ENCODE measurements at places on chromosomes 1 and 21. TPM values are rescaled to one million over a fixed set of nuclear protein-coding genes. Genes with fewer than 3 reads are reported as not detected.

- no peaks in the 10 kb centered on the region for H3K36me3 ChIP-seq
- no peaks in the 10 kb centered on the region for H3K27me3 ChIP-seq
- no peaks in the 10 kb centered on the region for H3K4me1 ChIP-seq
- DNase-seq, result no peak
These were observed 59.9 kb upstream of the SOX13 start for GRCh38 chr1:204013052-204013451.

- H3K4me3 ChIP-seq, result no peak overlapping the region
- H3K27ac ChIP-seq, result no peak overlapping the region
- H3K36me3 ChIP-seq, result no peaks in the 10 kb centered on the region
- H3K27me3 ChIP-seq, result no peaks in the 10 kb centered on the region
- no peak for DNase-seq
- H3K4me1 ChIP-seq, result no peaks in the 10 kb centered on the region
These were observed 362.4 kb upstream of the PKN2 start for GRCh38 chr1:88321706-88322105.

DNA sequence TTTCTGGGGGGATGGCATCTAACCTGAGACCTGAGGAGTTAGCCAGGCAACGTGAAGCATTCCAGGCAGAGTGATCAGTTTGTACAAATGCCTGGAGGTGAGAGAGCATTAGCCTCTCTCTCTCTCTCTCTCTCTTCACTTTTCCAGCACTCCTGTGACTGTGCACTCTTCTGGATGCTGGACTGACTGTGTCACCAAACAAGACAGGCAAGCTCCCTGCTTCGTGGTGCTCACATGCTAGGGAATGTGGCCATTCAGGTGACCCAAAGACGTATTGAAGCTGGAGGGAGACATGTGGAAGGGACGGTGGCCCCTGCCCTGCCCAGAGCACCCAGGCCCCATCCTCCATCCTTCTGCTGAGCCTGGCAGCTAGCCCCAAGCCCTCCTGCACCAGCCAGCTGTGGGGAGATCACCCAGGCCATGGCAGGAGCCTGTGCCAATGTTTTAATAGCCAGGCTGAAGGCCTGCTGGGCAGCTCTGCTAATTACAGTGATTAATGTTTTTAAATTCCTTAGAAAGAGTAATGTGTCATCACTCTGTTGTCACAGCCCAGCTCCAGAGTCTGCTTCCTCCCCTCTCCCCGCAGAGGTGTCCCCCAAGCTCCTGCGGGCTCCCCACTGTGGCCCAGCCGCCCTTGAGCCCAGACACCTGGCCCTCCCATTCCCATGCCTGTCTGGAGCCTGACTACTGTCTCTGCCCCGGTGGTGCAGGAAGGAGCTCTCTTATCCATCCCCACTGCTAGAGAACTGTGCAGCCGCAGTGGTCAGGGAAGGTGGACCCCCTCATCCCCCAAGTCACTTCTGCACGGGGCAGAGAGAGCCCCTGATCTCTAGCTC is 48.9 kb downstream of the UBIAD1 start:
- peak overlapping the region; percentile 87 for H3K27ac ChIP-seq
- peaks cover 25% of the 10 kb centered on the region for H3K4me1 ChIP-seq
- peaks cover 4% of the 10 kb centered on the region for H3K27me3 ChIP-seq
- peak overlapping the region; percentile 74 for H3K4me3 ChIP-seq
- DNase-seq, result no peak
- H3K36me3 ChIP-seq, result no peaks in the 10 kb centered on the region

GRCh38 chr21:16441789-16442188 is 712.0 kb downstream of the USP25 start:
- no peak for DNase-seq
- no peaks in the 10 kb centered on the region for H3K36me3 ChIP-seq
- H3K4me3 ChIP-seq, result no peak overlapping the region

- no peaks in the 10 kb centered on the region for H3K36me3 ChIP-seq
- H3K4me3 ChIP-seq, result no peak overlapping the region
- no peaks in the 10 kb centered on the region for H3K27me3 ChIP-seq
- H3K27ac ChIP-seq, result no peak overlapping the region
- DNase-seq, result no peak
These were observed 67.8 kb downstream of the RGS2 start for GRCh38 chr1:192876633-192877032.

- peaks cover 45% of the 10 kb centered on the region for H3K36me3 ChIP-seq
- H3K4me3 ChIP-seq, result no peak overlapping the region
- no peaks in the 10 kb centered on the region for H3K4me1 ChIP-seq
- no peak for DNase-seq
- H3K27ac ChIP-seq, result peak overlapping the region; percentile 32
- H3K27me3 ChIP-seq, result no peaks in the 10 kb centered on the region
These were observed 71.3 kb upstream of the EDEM3 start for GRCh38 chr1:184826001-184826400.

- no peaks in the 10 kb centered on the region for H3K36me3 ChIP-seq
- H3K4me1 ChIP-seq, result peaks cover 11% of the 10 kb centered on the region
- H3K27me3 ChIP-seq, result peaks cover 2% of the 10 kb centered on the region
- no peak overlapping the region for H3K27ac ChIP-seq
- peak overlapping the region; percentile 44 for H3K4me3 ChIP-seq
- no peak for DNase-seq
These were observed 72.5 kb upstream of the TNFSF18 start for GRCh38 chr1:173122958-173123852.

DNA sequence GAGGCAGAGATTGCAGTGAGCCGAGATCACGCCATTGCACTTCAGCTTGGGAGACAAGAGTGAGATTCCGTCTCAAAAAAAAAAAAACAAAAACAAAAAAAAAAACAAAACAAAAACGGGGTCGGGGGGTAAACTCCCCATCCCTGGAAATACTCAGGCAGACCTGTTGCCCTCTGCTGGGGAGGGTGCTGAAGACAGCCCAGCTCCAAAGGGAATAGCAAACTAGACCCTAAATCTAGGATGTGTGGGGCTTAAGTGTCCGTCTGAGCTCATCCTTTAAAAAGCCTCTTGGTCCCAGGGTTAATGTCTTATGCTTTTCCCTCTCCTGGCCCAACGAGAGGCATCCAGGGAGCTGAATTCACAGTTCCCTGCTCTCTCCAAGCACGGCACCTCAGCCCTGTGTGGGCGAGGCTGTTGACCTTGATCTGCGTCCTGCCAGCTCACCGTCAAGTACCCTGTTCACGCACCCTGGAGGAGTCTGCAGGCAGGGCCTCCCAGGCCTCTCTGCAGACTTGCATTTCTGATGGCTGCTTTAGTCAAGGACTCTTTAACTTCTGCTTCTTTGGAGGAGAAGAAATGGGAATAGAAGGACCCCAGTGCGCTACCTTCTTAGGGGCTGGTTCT is 22.3 kb downstream of the KCND3 start:
- no peak for DNase-seq
- H3K27me3 ChIP-seq, result peaks cover 14% of the 10 kb centered on the region
- no peaks in the 10 kb centered on the region for H3K4me1 ChIP-seq
- no peaks in the 10 kb centered on the region for H3K36me3 ChIP-seq
- no peak overlapping the region for H3K4me3 ChIP-seq
- no peak overlapping the region for H3K27ac ChIP-seq

CD84 gene
- polyA plus RNA-seq, result 3.0 TPM

SMCP gene
- not detected for polyA plus RNA-seq

SPATA1 gene
- polyA plus RNA-seq, result not detected
